ENCODE measurements at places on chromosomes 5 and 9. TPM values are rescaled to one million over a fixed set of nuclear protein-coding genes. Genes with fewer than 3 reads are reported as not detected.

DNA sequence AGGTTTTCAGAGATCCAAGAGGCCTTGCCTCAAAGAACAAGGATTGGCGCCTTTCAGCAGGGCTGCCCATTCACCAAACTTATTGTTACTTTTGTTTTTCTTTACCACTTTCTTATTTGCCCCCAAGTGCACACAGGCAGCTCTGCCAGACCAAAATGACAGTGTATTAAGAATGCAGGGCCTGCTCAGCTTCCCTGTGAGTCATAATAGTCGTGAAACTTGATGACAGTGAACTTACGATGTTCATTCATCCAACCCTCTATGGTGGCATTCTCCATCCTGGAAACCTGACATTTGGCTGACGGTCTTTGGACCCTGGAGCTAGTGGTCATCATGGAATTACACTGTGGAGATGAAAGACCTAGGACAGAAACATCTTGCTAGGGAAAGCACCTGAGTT is 44.3 kb downstream of the UBE2QL1 start:
- no peak for DNase-seq
- H3K4me1 ChIP-seq = no peaks in the 10 kb centered on the region
- H3K27ac ChIP-seq = no peak overlapping the region

GRCh38 chr9:99039505-99040182 is 65.3 kb upstream of the TGFBR1 start:
- H3K27me3 ChIP-seq = no peaks in the 10 kb centered on the region
- H3K4me3 ChIP-seq = no peak overlapping the region
- H3K27ac ChIP-seq = peak overlapping the region; percentile 11
- peaks cover 6% of the 10 kb centered on the region for H3K4me1 ChIP-seq

- no peaks in the 10 kb centered on the region for H3K27me3 ChIP-seq
- H3K4me3 ChIP-seq = no peak overlapping the region
- H3K27ac ChIP-seq = no peak overlapping the region
- no peak for DNase-seq
Observed at GRCh38 chr9:98367371-98367900, 112.0 kb upstream of the TBC1D2 start.

DNA sequence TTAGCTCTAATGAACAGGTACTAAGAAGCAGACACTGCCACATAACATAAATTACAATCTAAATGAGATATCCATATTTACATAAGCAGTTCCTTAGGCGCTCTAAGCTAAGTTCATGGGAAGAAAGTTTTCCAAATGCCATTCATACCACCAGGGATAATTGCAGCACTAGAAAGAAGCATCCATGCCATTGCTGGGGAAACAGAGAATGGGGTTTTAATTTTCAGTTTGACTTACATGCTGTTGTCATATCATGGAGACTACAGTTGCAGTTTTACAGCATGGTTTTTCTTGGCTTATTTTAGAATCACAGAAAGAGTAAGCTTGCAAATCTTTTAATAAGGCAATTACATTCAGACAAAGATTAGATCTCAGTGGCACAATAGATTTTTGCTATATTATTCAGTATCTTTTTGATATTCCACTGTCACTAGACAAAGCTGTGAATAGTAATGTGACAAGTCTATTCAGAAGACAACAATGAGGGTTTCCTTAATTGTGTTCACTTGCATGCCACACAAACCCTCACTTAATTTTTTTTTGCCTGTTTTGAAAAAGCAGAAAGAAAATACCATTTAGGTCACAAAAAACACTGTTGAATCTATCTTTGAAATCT is 108.4 kb upstream of the ELAVL2 start:
- no peaks in the 10 kb centered on the region for H3K36me3 ChIP-seq
- no peaks in the 10 kb centered on the region for H3K4me1 ChIP-seq
- no peak for DNase-seq
- H3K27me3 ChIP-seq = no peaks in the 10 kb centered on the region

- no peaks in the 10 kb centered on the region for H3K36me3 ChIP-seq
- no peaks in the 10 kb centered on the region for H3K27me3 ChIP-seq
- H3K4me3 ChIP-seq = no peak overlapping the region
- DNase-seq = no peak
Observed at GRCh38 chr9:78595200-78595945, 298.4 kb downstream of the PSAT1 start.

- no peak for DNase-seq
- no peaks in the 10 kb centered on the region for H3K4me1 ChIP-seq
- no peak overlapping the region for H3K4me3 ChIP-seq
Observed at GRCh38 chr5:102809033-102809432, 53.9 kb downstream of the PAM start.

- H3K4me3 ChIP-seq = no peak overlapping the region
- no peaks in the 10 kb centered on the region for H3K4me1 ChIP-seq
- no peaks in the 10 kb centered on the region for H3K27me3 ChIP-seq
- no peak overlapping the region for H3K27ac ChIP-seq
- no peak for DNase-seq
Observed at GRCh38 chr9:114261026-114261425, 61.9 kb upstream of the ORM1 start.

DNA sequence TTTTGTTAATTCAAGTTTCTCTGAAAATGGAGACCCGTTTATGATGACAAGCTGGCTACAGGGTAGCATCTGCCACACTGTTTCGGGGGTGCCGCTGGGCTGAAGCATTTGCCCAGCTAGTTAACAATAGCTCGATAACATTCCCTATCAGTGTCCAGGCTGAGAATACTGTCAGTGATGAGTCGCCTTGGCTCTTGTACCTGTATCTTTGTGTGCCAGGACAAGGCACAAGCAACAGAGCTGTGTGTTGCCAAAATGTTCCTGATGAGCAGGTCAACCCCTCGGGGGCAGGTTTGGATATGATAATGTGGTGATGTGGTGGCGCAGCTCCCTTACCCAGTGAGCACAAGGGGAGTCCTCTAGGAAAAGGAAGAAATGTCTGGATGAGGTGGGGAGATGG is 7.0 kb downstream of the TGFBI start:
- no peaks in the 10 kb centered on the region for H3K36me3 ChIP-seq
- no peak overlapping the region for H3K27ac ChIP-seq
- no peaks in the 10 kb centered on the region for H3K27me3 ChIP-seq
- peaks cover 23% of the 10 kb centered on the region for H3K4me1 ChIP-seq
- no peak overlapping the region for H3K4me3 ChIP-seq

DNA sequence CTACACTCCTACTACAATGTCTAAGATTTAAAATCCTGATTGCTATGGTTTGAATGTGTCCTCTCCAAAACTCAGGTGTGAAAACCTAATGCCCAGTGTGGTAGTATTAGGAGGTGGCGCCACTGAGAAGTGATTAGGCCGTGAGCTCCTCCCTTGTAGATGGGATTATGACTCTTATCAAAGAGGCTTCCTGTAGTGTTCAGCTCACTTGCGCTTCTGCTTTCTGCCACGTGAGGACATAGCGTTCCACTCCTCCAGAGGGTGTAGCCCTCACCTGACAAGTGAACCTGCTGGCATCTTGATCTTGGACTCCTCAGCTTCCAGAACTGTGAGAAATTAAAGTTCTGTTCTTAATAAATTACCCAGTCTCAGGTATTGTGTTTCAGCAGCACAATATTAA is 33.0 kb upstream of the WHRN start:
- no peaks in the 10 kb centered on the region for H3K27me3 ChIP-seq
- no peaks in the 10 kb centered on the region for H3K36me3 ChIP-seq
- H3K4me3 ChIP-seq = no peak overlapping the region
- peak; percentile 66 for DNase-seq

- H3K27ac ChIP-seq = no peak overlapping the region
- H3K27me3 ChIP-seq = no peaks in the 10 kb centered on the region
- no peak for DNase-seq
- no peak overlapping the region for H3K4me3 ChIP-seq
- no peaks in the 10 kb centered on the region for H3K4me1 ChIP-seq
Observed at GRCh38 chr9:108552459-108553040, 303.2 kb downstream of the ACTL7B start.

- no peak overlapping the region for H3K4me3 ChIP-seq
- no peak for DNase-seq
- no peaks in the 10 kb centered on the region for H3K4me1 ChIP-seq
- H3K27ac ChIP-seq = no peak overlapping the region
- no peaks in the 10 kb centered on the region for H3K27me3 ChIP-seq
Observed at GRCh38 chr9:135523521-135524129, 2.4 kb downstream of the LCN1 start.

DNA sequence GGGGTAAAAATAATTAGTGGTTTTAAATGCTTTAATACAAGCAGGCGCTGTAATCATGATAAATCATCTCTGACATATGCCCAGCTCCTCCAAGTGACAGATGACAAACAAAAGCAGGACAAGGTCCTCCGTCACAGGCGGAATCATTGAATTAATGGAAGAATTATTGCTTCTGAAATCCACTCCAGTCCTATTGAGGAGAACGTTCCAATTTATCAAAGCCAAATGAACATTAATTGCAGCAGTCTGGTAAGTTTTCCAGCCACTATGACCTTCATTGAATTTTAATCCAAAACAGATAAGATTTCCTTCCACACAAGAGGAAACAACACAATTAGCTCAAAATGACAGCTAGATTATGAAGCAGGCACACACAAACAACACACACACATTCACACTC is 136.8 kb downstream of the ASTN2 start:
- H3K4me1 ChIP-seq = no peaks in the 10 kb centered on the region

DNA sequence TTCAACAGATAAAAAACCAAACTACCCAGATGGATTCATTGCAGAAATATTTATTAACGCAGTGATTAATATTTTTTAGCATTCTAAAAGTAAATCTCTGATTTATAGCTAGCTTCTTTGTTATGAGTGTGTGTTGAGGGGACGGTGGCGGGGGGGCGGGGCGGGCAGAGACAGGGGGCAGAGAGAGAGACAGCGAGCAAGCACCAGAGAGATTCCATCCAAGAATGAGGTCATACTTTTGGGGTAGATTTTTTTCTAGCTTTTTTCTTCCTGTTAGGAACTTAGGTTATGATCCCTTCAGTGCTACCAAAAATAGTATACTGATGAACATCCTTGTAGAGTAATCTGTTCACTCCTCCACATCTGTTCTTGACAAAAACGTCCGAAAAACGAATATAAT is 500 bp upstream of the ZNF883 start:
- DNase-seq = no peak
- no peaks in the 10 kb centered on the region for H3K36me3 ChIP-seq
- no peaks in the 10 kb centered on the region for H3K4me1 ChIP-seq
- H3K27me3 ChIP-seq = no peaks in the 10 kb centered on the region
- peak overlapping the region; percentile 33 for H3K4me3 ChIP-seq

DNA sequence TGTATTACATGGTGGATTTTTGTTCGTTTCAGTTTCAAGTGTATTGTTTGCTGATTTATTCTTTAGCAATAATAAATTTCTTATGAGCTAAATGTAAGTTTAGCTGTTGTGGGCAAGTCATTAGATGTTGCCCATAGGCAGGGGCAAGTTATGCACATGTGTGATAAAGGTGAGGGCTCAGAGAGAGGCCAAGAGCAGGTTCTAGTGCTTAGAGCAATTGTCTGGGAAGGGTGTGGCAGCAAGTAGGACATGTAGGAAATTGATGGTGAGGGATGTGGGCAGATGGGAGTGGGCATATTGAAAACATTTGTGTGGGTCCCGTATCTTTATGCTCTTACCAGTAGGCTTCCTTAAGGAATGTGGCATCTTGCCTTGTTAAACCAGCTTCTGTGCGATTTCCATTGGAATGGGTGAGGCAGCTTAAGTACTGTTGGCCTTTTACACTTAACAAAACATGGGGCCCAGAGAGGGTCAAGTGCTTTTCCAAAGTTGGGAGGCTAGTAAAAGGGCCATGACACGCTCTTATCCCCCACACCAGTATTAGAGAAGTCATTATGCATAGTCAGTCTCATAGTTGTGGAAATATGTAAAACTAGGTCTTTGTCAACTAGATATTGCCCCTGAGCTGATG is 60.6 kb downstream of the KDM4C start:
- H3K4me3 ChIP-seq = no peak overlapping the region
- no peaks in the 10 kb centered on the region for H3K27me3 ChIP-seq
- H3K27ac ChIP-seq = no peak overlapping the region
- DNase-seq = no peak

- peaks cover 19% of the 10 kb centered on the region for H3K36me3 ChIP-seq
- no peak for DNase-seq
- H3K27ac ChIP-seq = no peak overlapping the region
- no peaks in the 10 kb centered on the region for H3K4me1 ChIP-seq
- no peaks in the 10 kb centered on the region for H3K27me3 ChIP-seq
Observed at GRCh38 chr5:64742821-64743220, 25.7 kb downstream of the SREK1IP1 start.

DNA sequence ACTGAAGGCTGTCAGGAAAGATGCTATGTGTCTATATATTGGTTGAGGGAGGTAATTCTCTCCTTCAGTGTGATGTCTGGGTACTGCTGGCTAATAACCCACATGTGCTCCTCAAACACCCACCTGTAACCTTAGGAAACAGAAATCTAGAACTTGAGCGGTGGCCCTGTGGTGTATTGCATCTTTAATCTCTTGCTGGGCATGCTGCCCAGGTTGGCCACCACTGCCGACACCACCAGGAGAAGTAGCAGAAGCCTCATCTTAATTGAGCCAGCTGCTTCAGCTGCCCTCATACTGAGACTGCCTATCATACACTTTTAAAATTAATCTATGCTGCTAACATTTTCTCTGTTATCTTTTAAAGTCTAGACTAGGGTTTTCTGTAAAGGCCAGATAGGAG is 103.5 kb upstream of the C5orf63 start:
- H3K36me3 ChIP-seq = no peaks in the 10 kb centered on the region
- no peak overlapping the region for H3K27ac ChIP-seq
- no peak for DNase-seq
- no peak overlapping the region for H3K4me3 ChIP-seq
- H3K4me1 ChIP-seq = no peaks in the 10 kb centered on the region

GRCh38 chr5:58294598-58295305 is 165.1 kb downstream of the PLK2 start:
- H3K27me3 ChIP-seq = no peaks in the 10 kb centered on the region
- H3K4me1 ChIP-seq = no peaks in the 10 kb centered on the region
- H3K27ac ChIP-seq = no peak overlapping the region
- H3K36me3 ChIP-seq = no peaks in the 10 kb centered on the region

The PCDHA1 gene
- not detected for polyA plus RNA-seq

The ADAMTS12 gene
- polyA plus RNA-seq = 0.18 TPM

The CCL19 gene
- 588 TPM for polyA plus RNA-seq

The POMT1 gene
- 51.9 TPM for polyA plus RNA-seq

The SNCAIP gene
- polyA plus RNA-seq = 7.4 TPM

The PRDM9 gene
- 0.02 TPM for polyA plus RNA-seq

The DNAJC21 gene
- polyA plus RNA-seq = 42.8 TPM

The FGF10 gene
- polyA plus RNA-seq = 0.59 TPM

The ITGA2 gene
- polyA plus RNA-seq = 3.5 TPM

The PURA gene
- polyA plus RNA-seq = 5.9 TPM

The CDX1 gene
- 1.3 TPM for polyA plus RNA-seq

The INSL6 gene
- not detected for polyA plus RNA-seq

The CARTPT gene
- 2.9 TPM for polyA plus RNA-seq

The IFNW1 gene
- polyA plus RNA-seq = not detected
